CD4-positive, alpha-beta T cell treated with Interleukin-17A for 4 hours (primary cell): ENCODE measurements at places on chromosomes 1 and 21.
A peak's percentile ranks its signal among the peaks of the same experiment; 100 is the strongest.

GRCh38 chr1:41898191-41898713, 20.5 kb downstream of the HIVEP3 start:
- DNase-seq = peak; percentile 91

GRCh38 chr1:228898582-228898992, 163.3 kb downstream of the RHOU start:
- DNase-seq = no peak

DNA sequence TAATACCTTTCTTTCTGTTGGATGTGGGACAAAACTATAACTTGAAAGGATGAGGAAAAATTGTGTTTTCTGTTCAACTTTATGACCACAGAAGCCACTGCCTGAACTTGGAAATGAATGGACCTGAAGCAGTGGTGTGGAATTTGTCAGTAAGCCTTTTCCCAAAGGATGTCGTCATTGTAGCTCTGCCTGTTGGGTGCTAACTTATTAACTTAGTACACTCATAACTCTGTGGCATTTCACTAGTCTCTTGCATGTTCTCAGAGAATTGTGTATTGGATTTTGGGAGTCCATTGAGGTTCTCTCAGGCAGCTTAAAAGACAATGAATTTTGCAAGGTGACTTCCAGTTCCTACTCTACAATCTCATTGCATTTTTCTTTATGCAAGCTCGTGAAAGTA, 49.6 kb downstream of the KCNK2 start:
- DNase-seq = no peak

DNA sequence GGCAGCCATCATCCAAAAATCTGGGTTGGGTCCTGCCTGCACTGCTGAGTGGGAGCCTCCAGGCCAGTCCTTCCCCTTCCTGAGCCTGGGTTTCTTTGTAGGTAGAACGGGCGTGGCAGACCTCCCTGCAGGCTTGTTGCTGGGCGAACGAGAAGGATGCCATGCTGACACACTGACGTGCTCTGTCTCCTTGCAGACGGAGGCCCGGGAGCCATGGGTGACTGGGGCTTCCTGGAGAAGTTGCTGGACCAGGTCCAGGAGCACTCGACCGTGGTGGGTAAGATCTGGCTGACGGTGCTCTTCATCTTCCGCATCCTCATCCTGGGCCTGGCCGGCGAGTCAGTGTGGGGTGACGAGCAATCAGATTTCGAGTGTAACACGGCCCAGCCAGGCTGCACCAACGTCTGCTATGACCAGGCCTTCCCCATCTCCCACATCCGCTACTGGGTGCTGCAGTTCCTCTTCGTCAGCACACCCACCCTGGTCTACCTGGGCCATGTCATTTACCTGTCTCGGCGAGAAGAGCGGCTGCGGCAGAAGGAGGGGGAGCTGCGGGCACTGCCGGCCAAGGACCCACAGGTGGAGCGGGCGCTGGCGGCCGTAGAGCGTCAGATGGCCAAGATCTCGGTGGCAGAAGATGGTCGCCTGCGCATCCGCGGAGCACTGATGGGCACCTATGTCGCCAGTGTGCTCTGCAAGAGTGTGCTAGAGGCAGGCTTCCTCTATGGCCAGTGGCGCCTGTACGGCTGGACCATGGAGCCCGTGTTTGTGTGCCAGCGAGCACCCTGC, 1.4 kb downstream of the GJA4 start:
- DNase-seq = no peak

DNA sequence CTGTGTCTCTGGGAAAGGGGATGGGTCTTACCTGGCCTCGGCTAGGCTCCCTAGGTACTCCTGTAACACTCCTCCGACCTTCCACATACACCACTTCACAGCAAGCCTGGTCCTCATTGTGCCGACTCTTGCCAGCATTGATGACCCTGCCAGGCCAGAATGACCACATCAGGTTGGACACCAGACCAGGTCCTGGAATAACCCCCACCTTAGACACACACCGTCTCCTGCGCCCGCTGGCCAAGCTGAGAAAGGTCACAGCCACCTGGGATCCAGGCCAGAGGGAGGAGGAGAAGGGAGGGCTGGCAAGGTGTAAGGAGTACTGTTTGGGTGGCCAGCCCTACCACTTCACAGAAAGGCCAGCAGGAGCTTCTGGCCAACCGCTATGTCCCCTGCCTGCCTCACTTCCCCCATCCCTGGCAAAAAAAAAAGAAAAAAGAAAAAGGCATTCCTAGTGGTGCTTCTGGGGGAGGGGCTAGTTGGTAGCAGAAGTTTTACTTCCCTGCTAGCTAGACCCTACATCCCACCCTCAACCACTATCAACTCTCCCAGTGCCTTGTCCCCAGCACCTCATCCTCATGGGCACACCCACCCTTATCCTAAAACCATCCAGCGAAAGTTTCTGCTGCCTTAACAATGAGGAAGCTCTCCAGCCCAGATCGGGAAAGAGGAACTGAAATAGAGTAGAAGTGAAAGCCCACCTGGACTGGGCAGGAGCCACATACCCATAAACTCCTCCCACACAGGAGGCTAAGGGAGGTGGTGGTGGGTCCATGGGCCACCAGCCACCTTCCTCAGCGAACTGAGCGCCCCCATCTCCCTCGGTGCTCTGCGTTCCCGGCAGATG, 1.4 kb downstream of the PPM1J start:
- no peak for DNase-seq

DNA sequence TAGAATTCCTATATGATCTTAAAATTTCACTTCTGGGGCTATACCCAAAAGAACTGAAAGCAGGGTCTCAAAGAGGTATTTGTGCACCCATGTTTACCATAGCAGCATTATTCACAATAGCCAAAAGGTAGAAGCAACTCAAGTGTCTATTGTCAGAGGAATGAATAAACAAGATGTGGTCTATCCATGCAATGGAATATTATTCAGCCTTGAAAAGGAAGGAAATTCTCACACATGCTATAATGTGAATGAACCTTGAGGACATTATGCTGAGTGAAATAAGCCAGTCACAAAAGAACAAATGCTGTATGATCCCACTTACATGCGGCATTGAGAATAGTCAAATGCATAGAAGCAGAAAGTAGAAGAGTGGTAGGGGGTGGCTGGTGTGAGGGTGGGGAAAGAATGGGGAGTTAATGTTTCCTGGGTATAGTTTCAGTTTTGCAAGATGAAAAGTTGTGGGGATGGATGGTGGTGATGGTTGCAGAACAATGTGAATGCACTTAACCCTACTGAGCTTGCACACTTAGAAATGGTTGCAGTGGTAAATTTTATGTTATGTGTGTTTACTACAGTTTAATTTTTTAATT, 122.4 kb downstream of the TOMM20 start:
- DNase-seq = no peak

- DNase-seq = no peak
Observed at GRCh38 chr21:18148401-18148800, 96.2 kb upstream of the CHODL start.

DNA sequence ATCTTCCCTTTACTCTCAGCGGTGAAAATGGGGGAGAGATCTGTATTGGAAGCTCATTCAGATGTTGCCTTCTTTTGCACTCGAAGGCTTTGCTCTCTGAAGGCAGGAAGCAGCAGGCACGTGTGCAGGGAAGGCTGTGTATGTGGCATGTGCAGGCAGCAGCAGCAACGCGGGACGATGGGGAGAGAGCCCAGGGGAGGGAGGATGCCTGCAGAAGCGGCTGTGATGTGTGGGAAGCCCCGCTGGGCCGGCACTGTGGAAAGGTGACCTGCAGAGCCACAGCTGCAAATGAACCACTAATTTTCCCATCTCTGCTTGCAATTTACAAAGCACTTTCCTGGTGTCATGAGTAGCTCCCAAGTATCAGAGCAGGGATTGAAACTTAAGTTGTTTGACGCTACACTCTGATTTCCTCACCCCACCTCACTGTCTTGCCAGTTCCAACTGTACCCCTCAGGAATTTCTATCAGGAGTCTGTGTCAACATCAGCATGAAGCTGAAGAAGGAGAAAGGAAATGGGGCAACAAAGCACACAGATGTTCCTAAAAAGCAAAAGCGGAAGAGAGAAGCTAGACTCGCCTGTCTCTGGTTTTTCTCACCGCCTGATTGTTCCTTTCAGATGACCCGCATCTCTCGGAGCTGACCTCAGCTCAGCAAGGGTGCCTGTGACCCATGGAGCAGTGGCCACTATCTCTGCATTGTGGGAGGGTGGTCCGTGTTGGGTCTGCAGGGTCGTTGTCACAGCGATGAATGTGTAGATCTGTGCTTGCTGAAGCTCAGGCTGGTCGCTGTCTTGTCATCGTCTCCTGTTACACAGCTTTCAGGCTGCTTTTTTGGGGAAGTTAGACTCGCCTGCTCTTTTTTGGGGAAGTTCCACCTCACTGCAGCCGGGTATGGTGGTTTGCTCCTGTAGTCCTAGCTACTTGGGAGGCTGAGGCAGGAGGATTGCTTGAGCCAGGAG, 156.1 kb downstream of the KIF26B start:
- DNase-seq = peak; percentile 16

GRCh38 chr1:200873671-200874397, 1.1 kb downstream of the GPR25 start:
- DNase-seq = peak; percentile 25

- DNase-seq = peak; percentile 25
Observed at GRCh38 chr1:7218210-7218832, 433.1 kb downstream of the CAMTA1 start.

DNA sequence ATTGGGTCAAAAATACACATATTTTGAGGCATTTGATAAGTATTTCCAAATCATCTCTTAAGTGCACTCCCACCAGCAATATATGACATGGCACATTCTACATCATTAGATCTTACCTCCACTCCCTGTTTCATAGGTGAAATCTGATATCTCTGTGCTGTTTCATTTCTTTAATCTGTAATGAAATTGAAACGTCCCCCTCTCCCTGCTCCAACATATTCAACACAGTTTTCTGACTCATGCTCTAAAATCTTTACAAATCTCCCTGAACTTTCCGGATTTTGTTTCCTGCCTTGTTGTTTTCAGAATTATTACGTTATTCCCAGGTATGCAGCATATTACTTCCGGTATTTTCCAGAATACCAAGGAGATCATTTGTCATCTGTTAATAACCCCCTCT, 66.1 kb upstream of the AKT3 start:
- no peak for DNase-seq

DNA sequence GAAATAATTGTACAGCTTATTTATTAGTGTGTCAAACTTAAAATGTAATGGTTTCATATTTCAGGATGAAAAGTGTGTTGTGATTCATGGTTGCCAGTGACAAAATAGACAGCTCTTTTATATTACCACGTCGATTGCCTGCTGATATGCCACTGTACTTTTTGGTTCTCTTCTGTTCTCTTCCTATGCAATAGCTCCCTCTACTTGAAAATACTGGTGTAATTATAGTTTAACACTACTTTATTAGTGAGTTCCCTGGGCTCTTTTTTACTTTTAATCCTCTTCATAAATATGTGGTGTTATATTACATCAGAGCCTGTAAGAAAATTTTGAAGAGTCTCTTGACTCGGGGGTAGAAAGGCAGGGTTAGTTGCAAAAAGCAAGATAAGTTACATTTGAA, 111.3 kb downstream of the PATJ start:
- DNase-seq = no peak

- no peak for DNase-seq
Observed at GRCh38 chr1:186440584-186440983, 20.3 kb downstream of the PDC start.
